Prostate gland (tissue), 2 donors: ENCODE measurements at places on chromosomes 7 and 10. TPM values are rescaled to one million over a fixed set of nuclear protein-coding genes. Genes with fewer than 3 reads are reported as not detected.

DNA sequence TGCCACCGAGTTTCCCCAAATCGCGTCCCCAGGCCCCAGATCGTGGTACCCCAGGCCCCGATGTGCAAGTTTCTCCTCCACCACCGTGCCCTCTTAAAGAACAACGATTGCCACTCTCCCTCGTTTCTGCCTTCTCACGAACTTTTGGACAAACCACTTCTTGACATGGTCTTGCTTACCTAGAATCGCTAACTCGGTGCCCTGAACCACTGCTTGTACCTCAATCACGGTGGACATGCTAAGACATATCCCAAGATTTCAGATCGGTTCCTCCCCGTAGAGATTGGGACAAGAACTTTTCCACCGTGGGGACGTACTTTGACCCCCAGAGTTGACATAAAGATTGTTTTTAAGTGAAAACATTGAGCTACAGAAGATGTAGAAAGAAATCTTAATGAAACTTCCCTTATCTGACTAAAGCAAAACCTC is 477 bp upstream of the ZC3HAV1 start:
- peaks cover 3% of the 10 kb centered on the region for H3K4me1 ChIP-seq
- no peaks in the 10 kb centered on the region for H3K36me3 ChIP-seq
- H3K4me3 ChIP-seq, result peak overlapping the region; percentile 93
- H3K27ac ChIP-seq, result peak overlapping the region; percentile 98
- no peak for DNase-seq
- H3K27me3 ChIP-seq, result no peaks in the 10 kb centered on the region

Gene STEAP2
- 167 TPM for total RNA-seq

- H3K27me3 ChIP-seq, result no peaks in the 10 kb centered on the region
- peak; percentile 69 for DNase-seq
- H3K4me1 ChIP-seq, result no peaks in the 10 kb centered on the region
- no peaks in the 10 kb centered on the region for H3K36me3 ChIP-seq
- H3K27ac ChIP-seq, result no peak overlapping the region
These were observed 28.0 kb upstream of the SLC39A12 start for GRCh38 chr10:17923728-17924127.

DNA sequence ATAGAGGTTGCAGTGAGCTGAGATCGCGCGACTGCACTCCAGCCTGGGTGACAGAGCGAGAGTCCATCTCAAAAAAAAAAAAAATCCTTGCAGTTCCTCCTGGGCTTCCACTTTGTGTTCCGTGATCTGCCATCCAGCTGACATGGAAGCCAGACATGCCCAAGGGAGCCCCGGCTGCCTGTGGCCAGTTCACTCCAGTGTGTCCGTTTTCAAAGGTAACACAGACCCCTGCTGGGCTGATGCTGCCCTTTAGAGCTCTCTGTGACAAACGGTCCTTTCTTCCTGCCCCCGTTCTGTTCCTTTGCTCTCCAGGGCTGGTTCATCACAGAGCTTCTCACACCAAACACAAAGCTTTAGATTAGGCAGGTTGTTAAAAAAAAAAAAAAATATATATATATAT is 130.8 kb downstream of the CUL2 start:
- H3K4me3 ChIP-seq, result no peak overlapping the region
- H3K4me1 ChIP-seq, result no peaks in the 10 kb centered on the region
- no peaks in the 10 kb centered on the region for H3K27me3 ChIP-seq
- no peaks in the 10 kb centered on the region for H3K36me3 ChIP-seq
- H3K27ac ChIP-seq, result no peak overlapping the region

DNA sequence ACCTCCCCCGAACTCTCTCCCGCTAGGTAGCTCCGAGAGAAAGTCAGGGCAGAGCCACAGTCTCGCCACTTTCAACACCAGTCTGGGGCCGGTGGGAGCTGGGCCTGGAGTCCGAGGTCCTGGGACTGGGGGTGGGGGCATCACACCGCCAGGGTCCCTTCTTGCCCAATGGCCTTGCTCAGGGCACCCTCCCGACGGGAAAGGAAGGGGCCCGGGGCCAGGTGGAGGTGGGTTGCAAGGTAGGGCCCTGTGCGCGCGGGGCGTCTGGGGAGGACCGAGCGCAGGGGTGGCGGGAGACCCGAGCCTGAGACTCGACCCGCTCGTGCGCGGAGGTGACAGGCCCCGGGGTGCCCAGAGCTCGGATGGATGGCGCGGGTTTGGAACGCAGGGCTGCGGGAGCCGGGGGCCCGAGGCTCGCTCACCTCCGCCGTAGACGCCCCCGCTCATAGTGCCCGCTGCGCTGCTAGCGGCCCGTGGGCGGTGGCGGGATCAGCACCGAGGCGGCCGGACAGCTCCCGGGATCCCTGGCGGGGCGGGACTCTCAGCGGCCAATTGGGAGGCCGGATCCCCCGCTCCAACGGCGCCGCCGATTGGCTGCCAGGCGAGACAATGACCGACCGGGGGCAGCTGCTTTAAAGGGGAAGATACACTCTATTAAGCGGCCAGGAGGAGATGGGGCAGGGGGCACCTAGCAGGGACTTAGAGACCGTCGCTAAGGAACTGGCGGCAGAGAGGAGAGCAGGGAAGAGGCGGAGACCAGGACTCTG is at the start of gene ACTL6B:
TSS of gene ACTL6B (minus strand) at position 541 of the 767 bp plus-strand sequence. CDS start at position 447, 94 bp downstream.
- H3K36me3 ChIP-seq, result no peaks in the 10 kb centered on the region
- H3K4me3 ChIP-seq, result no peak within 1 kb of the TSS
- no peaks in the 10 kb centered on the region for H3K4me1 ChIP-seq
- peaks cover 18% of the 10 kb centered on the region for H3K27me3 ChIP-seq
- H3K27ac ChIP-seq, result no peak within 1 kb of the TSS

- no peaks in the 10 kb centered on the region for H3K27me3 ChIP-seq
- DNase-seq, result no peak
- H3K4me3 ChIP-seq, result no peak overlapping the region
- H3K27ac ChIP-seq, result peak overlapping the region; percentile 96
- H3K36me3 ChIP-seq, result no peaks in the 10 kb centered on the region
- H3K4me1 ChIP-seq, result peaks cover 42% of the 10 kb centered on the region
These were observed 5.1 kb downstream of the ITPRIP start for GRCh38 chr10:104333032-104333727.

DNA sequence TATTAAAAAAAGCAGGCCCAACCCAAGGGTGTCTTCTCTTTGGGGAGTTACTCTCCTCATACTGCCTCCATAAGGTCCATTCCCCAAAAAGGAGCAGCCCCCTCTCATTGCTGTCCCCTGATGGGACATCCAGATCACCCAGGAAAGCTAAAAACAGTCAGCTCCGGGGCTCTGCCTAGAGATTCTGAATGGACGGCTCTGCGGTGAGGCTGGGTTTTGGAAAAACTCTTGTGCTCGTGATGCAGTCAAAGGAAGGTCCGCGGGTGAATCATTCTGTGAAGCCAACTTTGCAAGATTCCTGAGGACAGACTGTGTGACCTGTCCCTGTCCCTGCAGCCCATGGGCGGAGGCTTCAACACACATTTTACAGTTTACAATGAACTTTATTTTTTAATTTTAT is 351.5 kb downstream of the TYW1 start:
- H3K36me3 ChIP-seq, result peaks cover 6% of the 10 kb centered on the region
- H3K27ac ChIP-seq, result no peak overlapping the region
- H3K27me3 ChIP-seq, result no peaks in the 10 kb centered on the region
- no peaks in the 10 kb centered on the region for H3K4me1 ChIP-seq

DNA sequence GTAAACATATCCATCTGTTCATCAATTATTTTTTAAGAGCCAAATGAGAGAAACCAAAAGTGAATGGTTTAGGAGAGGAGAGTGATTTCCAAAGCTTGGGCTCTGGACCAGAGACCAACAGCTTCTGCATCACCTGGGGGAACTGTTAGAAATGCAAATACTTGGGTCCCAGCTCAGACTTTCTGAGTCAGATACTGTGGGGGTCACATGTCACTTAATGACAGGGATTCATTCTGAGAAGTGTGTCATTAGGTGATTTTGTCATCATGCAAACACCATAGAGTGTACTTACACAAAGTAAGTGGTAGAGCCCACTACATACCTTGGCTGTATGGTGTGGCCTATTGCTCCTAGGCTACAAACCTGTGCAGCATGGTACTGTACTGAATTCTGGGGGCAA is 128.5 kb upstream of the PRR15 start:
- H3K4me1 ChIP-seq, result no peaks in the 10 kb centered on the region
- no peak overlapping the region for H3K4me3 ChIP-seq
- DNase-seq, result no peak
- no peaks in the 10 kb centered on the region for H3K36me3 ChIP-seq

GRCh38 chr10:70943249-70943648 is 54.9 kb upstream of the PCBD1 start:
- H3K4me3 ChIP-seq, result no peak overlapping the region
- no peaks in the 10 kb centered on the region for H3K36me3 ChIP-seq
- H3K4me1 ChIP-seq, result no peaks in the 10 kb centered on the region
- DNase-seq, result no peak
- no peaks in the 10 kb centered on the region for H3K27me3 ChIP-seq

GRCh38 chr7:6167587-6168476 is 104.6 kb downstream of the CYTH3 start:
- H3K27me3 ChIP-seq, result no peaks in the 10 kb centered on the region
- no peak overlapping the region for H3K4me3 ChIP-seq
- no peaks in the 10 kb centered on the region for H3K36me3 ChIP-seq
- H3K4me1 ChIP-seq, result no peaks in the 10 kb centered on the region
- DNase-seq, result no peak

- H3K4me1 ChIP-seq, result no peaks in the 10 kb centered on the region
- H3K4me3 ChIP-seq, result no peak overlapping the region
- H3K27me3 ChIP-seq, result no peaks in the 10 kb centered on the region
- DNase-seq, result no peak
- H3K27ac ChIP-seq, result no peak overlapping the region
- no peaks in the 10 kb centered on the region for H3K36me3 ChIP-seq
These were observed 66.4 kb downstream of the ELFN1 start for GRCh38 chr7:1736484-1736817.

GRCh38 chr10:62506371-62506770 is 132.2 kb downstream of the ZNF365 start:
- DNase-seq, result no peak
- no peak overlapping the region for H3K27ac ChIP-seq
- H3K4me1 ChIP-seq, result no peaks in the 10 kb centered on the region
- no peaks in the 10 kb centered on the region for H3K27me3 ChIP-seq

DNA sequence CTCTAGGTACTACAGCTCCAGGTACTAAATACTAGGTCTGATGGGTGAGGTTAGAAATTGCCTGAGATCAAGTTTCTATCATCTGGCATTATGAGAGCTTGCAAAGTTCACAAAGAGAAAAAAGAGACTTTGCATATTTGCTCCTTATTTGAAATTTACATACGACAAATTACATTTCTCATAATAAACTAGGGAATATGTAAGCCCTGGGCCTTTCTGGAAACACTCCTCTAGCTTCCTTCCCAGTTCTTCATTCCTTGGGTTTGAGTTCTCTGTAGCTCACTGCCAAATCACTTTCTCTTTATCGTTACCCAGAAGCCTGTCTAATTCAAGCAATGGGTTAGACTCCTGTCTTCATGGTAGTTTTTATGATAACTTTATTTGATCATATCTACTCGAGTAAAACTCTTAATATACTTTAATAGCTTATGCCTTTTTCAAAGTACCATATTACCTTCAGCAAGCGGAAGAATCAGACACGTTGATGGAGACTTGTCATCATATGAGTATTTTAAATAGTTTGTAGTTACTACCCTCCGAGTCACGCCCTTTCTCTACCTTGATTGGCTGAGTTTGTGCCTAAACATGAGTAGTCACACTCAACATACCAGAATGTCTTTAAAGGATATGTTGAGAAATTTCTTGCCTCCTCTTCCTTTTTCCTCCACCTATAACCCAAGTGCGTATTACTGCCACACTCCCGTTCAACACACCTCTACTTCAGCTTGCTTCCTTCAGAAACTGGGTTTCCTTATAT is 150.5 kb downstream of the DKK1 start:
- H3K4me1 ChIP-seq, result no peaks in the 10 kb centered on the region
- no peaks in the 10 kb centered on the region for H3K27me3 ChIP-seq
- H3K27ac ChIP-seq, result no peak overlapping the region
- no peak for DNase-seq
- H3K36me3 ChIP-seq, result no peaks in the 10 kb centered on the region

Gene DYDC2
- not detected for total RNA-seq

GRCh38 chr7:18352339-18353255 is 143.0 kb upstream of the HDAC9 start:
- H3K4me3 ChIP-seq, result no peak overlapping the region
- no peak overlapping the region for H3K27ac ChIP-seq
- H3K27me3 ChIP-seq, result no peaks in the 10 kb centered on the region
- DNase-seq, result peak; percentile 42

GRCh38 chr10:108899670-108900069 is 1023.6 kb downstream of the XPNPEP1 start:
- H3K27ac ChIP-seq, result no peak overlapping the region
- H3K36me3 ChIP-seq, result no peaks in the 10 kb centered on the region

- no peak overlapping the region for H3K4me3 ChIP-seq
- DNase-seq, result peak; percentile 44
- no peaks in the 10 kb centered on the region for H3K4me1 ChIP-seq
- no peak overlapping the region for H3K27ac ChIP-seq
- H3K36me3 ChIP-seq, result no peaks in the 10 kb centered on the region
These were observed 22.3 kb downstream of the IMPDH1 start for GRCh38 chr7:128387216-128388144.

Gene SOSTDC1
- total RNA-seq, result 2.3 TPM

DNA sequence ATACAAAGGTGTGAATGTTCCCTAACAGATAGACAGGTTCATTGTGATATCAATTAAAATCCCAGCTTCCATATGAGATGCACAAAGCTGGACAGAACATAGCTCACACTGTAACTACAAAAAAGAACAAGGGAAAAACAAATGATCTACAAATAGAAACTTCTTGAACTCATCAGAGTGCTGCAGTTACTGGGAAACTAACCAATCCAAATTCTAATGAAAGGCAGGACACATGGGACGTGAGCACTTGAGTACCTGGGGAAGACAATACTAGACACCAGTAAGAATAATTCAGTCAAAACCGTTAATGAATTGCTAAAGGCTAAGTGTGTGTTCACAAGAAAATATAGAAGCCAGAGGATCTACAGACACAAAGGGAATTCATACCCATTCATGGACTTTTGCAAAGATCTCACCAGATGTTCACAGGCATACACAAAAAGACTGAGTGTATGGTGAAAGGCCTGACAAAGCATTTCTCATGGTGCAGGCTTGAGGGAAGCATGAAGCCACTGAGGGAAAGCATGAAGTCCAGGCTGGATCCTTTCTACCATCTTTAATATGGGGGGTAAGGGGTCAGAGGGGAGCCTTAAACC is 7.8 kb upstream of the GPR22 start:
- no peak overlapping the region for H3K27ac ChIP-seq
- no peaks in the 10 kb centered on the region for H3K27me3 ChIP-seq
- DNase-seq, result no peak
- H3K36me3 ChIP-seq, result no peaks in the 10 kb centered on the region
- no peaks in the 10 kb centered on the region for H3K4me1 ChIP-seq

- no peak overlapping the region for H3K4me3 ChIP-seq
- H3K36me3 ChIP-seq, result no peaks in the 10 kb centered on the region
- H3K27ac ChIP-seq, result peak overlapping the region; percentile 41
- no peak for DNase-seq
- H3K4me1 ChIP-seq, result peaks cover 2% of the 10 kb centered on the region
These were observed 14.3 kb downstream of the TSPAN15 start for GRCh38 chr10:69465457-69466157.

- no peaks in the 10 kb centered on the region for H3K4me1 ChIP-seq
- no peak overlapping the region for H3K4me3 ChIP-seq
- DNase-seq, result no peak
- no peak overlapping the region for H3K27ac ChIP-seq
These were observed 12.7 kb downstream of the LRRC18 start for GRCh38 chr10:48926764-48927540.
